ENCODE measurements at places on chromosomes 5 and 9. TPM values are rescaled to one million over a fixed set of nuclear protein-coding genes. Genes with fewer than 3 reads are reported as not detected.

The C5orf58 gene
- total RNA-seq, result not detected

The RNF208 gene
- total RNA-seq, result 0.85 TPM

The MAMDC2 gene
- total RNA-seq, result 27.4 TPM

The EPB41L4A gene
- 1.9 TPM for total RNA-seq

The PFN3 gene
- not detected for total RNA-seq

The ZER1 gene
- 29.8 TPM for total RNA-seq

The SLC4A9 gene
- not detected for total RNA-seq

The FBXW5 gene
- 152 TPM for total RNA-seq

The STRBP gene
- 6.0 TPM for total RNA-seq

The FGFR4 gene
- total RNA-seq, result 1.3 TPM

The FCN2 gene
- not detected for total RNA-seq

The TAF11L10 gene
- not detected for total RNA-seq

The MYMK gene
- total RNA-seq, result not detected

The ANKRD31 gene
- total RNA-seq, result 0.32 TPM

The SH3PXD2B gene
- total RNA-seq, result 96.2 TPM

The RIC1 gene
- total RNA-seq, result 54.9 TPM

The HK3 gene
- not detected for total RNA-seq

The RNF183 gene
- total RNA-seq, result not detected

The GADD45G gene
- total RNA-seq, result 0.81 TPM

The MLLT3 gene
- 30.4 TPM for total RNA-seq

The NSA2 gene
- 62.0 TPM for total RNA-seq

The ENTREP1 gene
- total RNA-seq, result not detected

The CARTPT gene
- total RNA-seq, result not detected

The NUTM2G gene
- not detected for total RNA-seq

The GBA2 gene
- 36.2 TPM for total RNA-seq

Data from hair follicle dermal papilla cell (primary cell).